Germinal center (tissue), 1 donor: ENCODE measurements at places on chromosomes 6 and 20.

DNA sequence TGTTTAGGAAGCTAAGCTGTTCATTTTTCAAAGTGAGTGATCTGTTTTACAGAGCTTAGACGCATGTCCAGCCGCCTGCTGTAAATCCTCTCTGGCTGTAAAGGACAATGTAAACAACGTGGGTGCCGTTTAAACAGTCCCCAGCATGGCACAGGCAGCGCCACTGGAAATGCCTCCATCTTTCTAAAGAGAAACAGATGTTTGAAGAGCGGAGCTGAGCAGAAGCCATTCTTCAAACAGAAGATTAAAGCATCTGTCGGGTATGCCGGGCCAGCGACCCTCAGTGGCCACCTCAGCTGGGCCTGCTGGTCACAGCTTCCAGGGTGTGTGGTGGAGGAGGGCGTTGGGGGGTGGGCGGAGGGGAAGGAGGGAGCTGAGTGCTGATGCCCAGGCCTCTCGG, 138.6 kb downstream of the ERMARD start:
- no peak for DNase-seq

DNA sequence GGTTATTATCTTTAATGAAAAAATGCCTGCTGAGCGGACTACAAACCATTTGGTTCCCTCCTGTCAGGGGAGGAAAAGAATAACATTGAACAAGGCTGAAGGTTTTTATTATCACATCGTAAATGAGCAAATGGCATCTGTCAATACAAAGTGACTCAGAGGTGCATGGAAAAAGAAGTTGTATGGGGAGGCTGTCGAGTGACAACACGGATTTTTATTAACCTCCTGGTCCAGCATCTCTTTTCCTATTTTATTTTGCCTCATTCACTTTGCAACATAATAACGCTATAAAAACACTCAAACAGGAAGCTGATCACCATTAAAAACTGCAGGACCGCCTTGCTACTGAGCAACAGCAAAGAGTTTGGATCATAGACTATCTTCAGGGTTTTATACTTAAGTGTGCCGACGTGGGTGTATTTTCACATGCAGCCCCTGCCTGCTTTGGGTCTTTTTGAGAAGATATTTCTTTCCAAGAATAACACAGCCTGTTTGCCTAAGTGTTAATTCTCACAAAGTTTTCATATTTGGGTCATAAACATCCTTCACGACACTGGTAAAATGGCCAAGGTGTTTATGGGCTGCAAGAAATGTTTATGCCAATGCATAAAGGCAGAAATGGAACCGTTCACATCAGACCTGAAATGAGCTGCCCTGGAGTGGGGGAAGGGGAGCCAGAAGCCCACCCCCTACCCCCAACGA, 132.1 kb upstream of the SALL4 start:
- DNase-seq: no peak

DNA sequence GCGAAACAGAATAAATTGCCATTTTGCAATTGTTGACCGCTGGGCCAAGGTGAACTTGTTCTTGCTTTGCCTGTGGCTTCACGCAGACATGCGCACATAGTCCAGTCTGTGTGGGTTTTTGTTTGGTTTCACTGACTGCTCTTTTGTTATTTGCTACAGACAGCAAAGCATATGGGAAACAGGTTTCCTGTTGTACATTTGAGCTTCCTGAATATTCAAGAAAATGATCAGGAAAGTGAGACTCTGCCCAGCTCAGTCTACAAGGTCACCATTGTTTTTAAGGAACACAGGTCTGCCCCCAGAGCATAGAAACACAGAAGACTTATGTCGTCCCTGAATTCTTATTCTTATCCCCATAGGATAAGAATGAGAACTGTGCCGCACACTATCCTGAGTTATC, 55.6 kb downstream of the SASH1 start:
- DNase-seq: no peak

DNA sequence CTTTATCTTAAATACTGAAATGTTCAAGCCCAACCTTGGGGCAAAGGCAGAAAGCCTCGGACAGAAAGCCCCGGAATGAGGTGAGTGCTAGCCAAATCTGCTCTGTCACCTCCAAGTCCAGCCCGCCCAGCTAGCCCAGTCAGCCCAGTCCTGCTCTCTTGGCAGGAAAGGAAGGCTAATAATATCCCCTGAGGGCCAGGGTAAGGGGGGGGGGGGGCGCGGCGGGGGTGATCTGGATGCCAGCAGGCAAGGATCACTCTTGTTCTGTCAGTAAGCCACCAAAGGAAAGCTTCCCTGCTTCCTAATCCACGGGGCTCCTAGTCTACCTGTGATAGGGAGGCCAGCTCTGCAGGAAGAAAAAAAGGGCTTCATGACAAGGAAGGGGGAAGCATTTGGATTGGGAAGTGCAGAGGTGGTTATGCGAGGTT, 1.1 kb downstream of the NDRG3 start:
- DNase-seq: no peak

GRCh38 chr20:8631271-8631670, 437.6 kb upstream of the PLCB4 start:
- DNase-seq: no peak

DNA sequence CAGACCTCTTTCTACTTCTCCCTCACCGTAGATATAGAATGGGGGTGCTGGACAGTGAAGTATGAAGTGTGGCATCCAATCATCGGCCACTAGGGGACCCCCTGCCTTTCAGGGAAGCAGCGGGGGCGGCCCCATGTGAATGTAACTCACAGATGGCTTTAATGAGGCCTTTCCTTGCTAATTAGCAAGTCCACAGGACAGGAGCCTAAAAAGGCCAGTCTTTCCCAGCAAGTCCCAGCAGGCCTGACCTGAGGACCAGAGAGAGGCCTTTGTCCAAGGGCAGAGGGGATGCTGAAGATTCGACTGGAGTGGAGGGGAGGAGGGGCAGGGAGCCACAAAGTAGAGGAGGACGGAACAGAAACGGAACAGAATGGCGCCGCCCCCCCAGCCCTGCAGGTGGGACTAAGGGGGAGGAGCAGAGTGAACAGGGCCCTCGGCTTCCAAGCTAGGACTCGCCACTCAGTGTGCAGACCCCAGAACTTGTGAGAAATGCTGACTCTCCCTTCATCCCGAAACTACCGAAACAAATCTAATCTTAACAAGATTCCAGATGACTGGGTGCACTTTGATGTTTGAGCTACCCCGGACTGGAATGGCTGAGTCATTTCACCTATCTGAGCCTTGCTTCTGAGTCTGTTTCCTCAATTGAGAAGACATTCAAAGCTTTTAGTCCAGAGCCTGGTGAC, 5.8 kb downstream of the C6orf132 start:
- DNase-seq: peak; percentile 86

DNA sequence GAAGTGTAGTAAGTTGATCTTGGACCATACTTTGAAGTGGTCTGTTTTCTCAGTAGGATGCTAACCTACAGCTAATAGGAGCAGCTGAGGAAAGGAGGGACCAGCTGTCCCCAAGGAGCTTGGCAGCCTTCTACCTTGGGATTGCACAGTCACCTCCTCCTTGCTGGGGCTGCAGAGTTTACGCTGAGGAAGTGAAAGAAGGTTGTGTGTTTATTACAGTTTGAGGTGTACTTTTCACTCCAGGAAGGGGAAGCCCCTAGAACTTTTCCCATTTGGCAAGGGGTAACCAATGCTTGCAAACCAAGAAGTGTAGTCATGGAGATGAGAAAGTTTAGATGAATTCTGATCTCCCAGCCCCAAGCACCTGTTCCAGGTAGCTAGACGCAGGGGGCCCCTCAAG, 58.8 kb downstream of the BMP6 start:
- no peak for DNase-seq

- DNase-seq: no peak
Observed at GRCh38 chr20:39823224-39823623, 861.1 kb downstream of the DHX35 start.

DNA sequence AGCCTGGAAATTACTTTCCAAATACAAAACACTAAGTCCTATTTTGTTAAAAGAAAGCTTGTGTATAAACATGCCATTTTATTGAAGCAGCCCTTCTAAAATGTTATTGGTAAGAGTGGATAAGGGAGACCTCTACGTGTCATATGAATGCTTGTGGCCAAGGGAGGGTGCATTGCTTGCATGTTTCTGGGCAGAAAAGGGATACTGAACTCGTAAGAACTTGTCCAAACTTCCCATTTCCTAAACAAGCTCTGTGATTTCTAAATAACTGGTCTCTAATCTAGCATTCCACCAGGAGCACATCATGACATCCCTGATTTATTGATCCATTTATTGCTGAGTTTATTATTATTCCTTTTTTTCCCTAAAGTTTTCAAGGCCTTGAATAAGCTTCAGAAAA, 474.1 kb downstream of the CD109 start:
- no peak for DNase-seq

DNA sequence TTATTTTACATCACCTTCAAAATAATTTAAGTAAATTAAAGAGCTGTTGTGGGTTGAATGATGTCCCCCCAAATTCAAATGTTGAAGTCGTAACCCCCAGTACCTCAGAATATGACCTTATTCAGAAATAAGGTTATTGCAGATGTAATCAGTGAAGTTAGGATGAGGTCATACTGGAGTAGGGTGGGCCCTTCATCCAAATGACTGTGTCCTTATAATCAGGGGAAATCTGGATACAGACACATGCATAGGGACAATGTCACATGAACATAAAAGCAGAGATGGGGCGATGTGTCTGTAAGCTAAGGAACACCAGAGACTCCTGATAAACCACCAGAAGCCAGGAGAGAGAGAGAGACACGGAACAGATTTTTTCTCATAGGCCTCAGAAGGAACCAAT, 13.3 kb upstream of the IL20RA start:
- DNase-seq: no peak

DNA sequence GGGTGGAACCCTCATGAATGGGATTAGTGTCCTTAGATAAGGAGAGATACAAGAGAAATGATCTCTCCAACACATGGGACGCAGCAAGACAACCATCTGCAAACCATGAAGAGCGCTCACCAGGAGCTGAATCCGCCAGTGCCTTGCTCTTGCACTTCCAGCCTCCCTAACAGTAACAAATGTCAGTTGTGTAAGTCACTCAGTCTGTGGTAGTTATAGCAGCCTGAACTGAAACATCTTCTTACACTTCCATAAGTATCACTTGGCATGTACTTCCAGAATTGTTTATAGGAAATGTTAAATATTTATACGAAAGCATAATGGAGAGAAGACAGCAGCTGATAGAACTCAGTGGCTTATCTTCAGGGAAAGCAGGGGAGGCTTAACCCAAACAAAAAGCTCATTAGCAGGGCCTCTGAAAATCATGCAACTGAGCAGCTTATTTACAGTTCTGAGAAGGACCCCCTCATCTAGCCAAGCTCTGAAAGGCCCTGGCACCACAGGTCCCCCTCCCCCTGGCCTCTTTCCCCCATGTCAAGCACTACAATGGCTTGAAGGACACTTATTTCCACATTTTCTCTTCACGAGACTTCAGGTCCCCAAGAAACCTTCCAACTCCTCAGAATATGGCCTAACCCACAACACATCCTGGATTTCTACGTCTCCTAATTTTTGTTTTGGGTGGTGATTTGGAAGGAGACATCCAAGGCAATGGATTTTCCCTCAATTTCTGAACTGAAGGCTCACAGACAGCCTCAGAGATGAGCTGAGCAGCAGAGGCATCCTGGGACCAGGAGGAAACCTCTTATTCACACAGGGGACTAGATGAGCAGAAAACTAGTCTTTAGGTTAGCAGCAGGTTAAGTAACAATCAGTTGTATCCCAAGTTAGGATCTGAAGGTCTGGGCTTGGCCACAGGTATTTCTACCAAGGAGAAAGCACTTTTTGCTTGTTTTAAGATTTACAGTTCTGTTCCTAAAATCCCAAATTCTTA, 49.1 kb downstream of the GCLC start:
- no peak for DNase-seq

GRCh38 chr6:109059153-109059552, 35.5 kb downstream of the SESN1 start:
- DNase-seq: no peak

GRCh38 chr6:31720196-31720770, 1.3 kb downstream of the LY6G6C start:
- no peak for DNase-seq

- no peak for DNase-seq
Observed at GRCh38 chr6:90101403-90101802, 195.2 kb downstream of the BACH2 start.

DNA sequence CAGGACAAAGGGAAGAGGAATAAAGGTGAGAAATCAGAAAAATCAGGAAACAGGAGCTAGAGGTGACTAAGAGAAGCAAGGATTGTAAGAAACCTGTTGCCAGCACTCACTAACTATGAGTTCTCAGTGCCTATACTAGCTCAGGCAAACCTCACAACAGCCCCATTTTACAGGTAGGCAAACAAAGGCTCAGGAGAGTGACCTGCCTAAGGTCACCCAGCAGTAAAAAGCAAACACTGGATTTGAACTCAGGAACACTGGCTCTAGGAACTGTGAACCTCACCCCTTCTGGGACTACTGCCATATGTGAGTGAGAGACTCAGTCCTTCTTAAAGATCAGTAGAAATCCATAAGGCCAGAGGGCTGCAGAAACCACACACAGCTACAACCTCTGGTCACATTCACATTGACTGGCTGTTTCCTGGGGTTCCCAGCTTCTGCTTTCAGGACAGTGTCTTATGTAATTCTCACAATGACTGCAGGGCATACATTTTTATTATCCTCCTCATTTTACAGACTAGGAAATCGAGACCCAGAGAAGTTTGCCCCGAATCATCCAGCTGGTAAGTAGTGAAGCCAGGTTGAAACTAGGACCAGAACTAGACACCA, 80.7 kb upstream of the MAFB start:
- no peak for DNase-seq

DNA sequence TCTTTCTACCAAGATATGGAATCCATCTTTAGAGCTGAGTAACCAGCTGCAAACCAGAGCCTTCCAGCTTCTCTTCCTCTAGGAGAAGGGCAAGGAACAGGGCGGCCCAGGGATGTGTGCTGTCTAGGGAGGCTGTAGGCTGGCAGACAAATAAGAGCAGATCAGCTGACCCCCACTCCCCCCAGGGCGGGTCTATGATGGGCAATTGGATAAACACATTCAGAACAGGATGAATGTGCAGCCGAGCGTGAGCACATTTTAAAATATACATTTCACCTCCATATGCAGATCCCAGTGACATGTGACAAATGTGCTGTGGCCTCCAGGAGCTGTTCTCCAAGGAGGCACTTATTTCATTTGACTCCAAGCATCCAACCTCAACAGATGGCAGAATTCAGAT, 580.1 kb downstream of the PTPRT start:
- no peak for DNase-seq

DNA sequence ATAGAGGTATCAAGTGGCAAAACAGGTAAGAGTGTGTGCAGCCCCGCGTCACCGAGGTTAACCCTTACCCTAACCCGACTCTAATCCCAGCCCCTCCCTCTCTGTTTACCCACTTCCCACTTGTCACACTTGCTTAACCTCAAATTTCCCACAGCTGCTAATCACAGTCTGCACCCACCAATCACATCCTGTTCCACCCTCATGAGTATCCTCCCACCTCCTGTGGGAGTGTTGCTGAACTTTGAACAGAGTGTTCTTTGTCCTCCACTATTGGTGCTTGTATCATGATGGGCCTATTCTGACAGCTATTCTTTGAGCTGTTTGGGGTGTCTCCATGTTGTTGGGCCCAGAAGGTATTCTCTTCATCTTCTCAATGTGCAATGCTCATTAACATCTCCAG, 487.8 kb downstream of the PTPRT start:
- DNase-seq: no peak
